ENCODE measurements at places on chromosomes 6 and 20.

DNA sequence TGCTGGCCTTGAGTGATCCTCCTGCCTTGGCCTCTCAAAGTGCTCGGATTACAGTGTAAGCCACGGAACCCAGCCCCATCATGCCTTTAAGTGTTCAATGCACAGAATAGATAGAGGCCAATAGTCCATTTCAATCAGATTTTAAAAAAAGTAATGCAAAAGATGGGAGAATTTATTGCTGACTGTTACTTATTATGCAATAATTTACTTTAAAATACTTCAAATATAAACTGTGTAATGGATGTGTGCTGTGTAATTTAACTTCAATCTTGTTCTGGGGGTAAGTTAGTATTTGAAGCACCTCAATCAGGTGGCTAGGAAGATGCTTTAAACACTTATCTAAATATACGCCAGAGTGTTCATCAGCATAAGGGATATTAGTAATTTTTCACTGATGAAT, 51.7 kb upstream of the BCLAF1 start:
- DNase-seq, result no peak

DNA sequence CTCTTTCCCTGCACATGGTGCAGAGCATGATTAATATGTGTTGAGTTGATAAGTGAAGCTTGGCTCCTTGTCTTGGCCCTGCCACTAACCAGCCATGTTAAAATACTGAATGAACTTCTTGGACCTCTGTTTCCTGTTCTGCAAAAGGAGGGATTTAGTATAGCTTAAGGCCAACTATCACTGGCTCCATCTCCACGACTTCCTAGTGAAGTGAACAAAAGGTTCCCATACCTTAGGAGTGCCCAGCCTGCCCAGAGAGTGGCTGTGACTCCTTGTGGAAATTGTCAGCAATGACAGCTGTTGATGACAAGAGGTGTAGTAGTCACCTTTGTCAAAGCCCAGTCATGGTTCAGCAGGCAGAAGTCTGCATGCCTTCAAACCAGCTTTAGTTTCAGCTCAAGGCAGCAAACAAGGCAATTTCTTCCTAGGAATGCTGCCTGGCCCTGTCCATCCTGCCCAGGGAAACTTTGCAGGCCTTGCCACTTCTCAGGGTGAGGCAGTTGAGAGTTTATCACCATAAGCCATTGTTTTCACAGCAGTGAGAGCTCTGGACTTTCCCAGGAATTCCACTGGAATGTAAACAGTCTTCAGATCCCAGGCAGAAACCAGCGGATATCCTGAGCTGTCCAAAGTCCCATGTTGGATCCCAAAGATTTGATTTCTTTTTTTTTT, 169.7 kb upstream of the TNFAIP3 start:
- DNase-seq, result no peak

DNA sequence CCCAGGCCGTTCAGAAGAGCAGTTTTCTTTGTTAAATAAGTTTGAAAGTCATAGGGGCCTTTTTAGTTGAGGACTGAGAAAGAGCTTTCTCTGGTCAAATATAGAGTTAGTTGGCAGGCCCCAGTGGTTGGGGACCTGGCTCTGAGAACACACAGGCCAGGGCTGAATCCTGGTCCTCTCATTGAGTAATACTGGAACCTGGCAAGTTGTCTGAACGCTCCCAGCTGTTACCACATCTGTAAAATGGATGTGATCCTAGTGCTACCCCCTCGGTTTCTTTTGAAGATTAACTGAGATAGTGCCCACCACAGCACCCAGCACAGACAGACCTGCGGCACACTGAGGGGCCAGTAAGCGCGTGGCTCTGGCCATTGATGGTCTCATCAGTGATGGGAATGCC, 215.5 kb downstream of the ZDHHC14 start:
- DNase-seq, result no peak

DNA sequence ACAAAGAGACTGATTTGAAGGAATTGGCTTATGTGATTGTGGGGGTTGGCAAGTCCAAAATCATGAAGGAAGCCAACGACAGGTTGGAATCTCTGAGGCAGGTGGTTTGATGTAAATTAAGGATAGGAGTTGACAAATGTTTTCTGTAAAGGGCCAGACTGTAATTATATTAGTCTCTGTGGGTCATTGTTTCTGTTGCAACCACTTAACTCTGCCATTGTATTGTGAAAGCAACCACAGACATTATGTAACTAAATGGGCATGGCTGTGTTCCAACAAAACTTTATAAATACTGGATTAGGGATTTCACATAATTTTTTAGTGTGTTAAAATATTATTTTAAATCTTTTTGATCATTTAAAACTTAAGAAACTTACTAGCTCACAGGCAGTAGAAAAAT, 199.2 kb upstream of the MYLIP start:
- no peak for DNase-seq

DNA sequence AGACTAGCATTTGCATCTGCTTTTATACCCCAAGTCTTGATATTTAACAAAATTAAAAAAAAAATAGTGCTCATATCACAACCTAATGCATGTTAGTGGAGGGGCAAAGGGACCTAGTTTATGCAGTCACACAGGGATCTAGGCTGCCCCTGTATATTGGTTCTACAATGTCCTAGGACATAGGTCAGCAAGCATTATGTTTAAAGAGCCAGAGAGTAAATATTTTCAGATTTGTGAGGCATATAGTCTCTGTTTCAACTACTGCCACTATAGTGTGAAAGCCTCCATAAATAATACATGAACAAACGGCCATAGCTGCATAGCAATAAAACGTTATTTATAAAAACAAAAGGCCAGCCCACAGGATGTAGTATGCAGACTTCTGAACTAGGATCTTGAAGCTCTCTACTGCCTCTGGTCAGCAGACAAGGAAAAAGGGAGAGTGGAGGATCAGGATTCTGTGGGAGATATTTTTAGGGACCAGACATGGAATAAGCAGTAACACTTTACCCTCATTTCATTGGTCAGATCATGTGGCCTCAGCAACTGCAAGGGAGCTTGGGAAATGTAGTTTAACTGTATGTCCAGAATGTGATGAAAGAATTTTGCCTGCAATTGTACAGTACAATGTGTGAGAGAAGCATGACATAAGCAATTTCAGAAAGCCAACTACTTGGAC, 414.2 kb upstream of the SPTLC3 start:
- DNase-seq, result no peak

GRCh38 chr6:48613231-48613949, 502.4 kb upstream of the PTCHD4 start:
- DNase-seq, result no peak

DNA sequence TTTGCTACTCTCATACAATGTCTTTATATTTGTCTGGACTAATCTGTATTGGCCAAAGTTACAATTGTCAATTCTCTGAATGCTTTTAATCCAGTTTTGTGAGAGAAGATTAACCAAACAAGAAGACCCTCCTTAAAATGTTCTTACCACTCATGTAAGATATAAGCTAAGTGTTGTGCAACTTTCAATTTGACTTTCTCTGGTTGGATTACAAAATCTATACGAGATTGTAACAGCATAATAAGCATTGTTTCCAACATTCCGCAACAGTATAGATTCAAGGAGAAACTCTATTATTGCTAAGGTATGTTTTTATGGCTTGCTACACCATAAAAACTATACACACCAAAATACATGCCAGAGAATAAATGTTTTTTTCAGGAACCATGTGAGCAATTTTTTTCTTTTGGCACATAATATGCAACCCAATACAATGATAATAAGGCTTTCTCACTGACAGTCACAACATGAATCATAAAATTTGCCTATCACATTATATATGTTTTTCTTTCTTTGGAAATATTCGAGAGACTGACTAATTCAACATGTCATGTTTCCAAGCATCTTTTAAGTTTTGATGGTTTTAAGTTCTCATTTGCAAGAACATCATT, 12.2 kb upstream of the TRPC4AP start:
- DNase-seq, result no peak

- DNase-seq, result no peak
These were observed 291.6 kb upstream of the ECI2 start for GRCh38 chr6:4426968-4427367.

- DNase-seq, result no peak
These were observed 417 bp downstream of the NFATC2 start for GRCh38 chr20:51542033-51542570.

DNA sequence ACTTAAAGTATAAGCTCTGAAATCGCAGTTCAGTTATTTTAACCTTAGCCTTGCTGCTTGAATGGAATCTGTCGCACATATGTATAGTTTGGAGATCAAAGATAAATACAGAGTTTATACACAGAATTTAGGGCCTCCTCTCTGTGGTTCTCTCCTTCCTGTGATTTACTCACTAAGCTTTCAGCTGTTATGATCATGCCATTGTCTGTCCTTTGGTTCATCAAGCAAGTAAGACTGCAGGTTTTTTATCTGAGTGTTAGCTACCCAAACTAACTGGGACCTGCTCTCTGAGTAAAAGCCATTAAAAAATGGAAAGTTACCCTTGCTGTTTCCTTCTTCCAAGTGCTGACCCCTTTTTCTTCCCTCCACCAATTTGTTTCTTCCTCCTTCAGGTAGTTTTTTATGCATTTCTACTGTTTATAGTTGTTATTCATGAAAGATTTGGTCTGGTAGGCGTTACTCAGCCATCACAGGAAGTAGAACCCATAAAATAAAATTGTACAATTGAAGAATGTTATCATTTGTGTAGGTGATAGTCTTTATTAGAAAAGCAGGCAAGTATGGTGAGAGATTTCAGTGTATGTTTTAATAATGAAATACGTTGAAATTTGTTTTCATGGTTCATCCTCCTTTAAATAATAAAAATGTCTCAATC, 33.7 kb upstream of the SUMO4 start:
- no peak for DNase-seq

DNA sequence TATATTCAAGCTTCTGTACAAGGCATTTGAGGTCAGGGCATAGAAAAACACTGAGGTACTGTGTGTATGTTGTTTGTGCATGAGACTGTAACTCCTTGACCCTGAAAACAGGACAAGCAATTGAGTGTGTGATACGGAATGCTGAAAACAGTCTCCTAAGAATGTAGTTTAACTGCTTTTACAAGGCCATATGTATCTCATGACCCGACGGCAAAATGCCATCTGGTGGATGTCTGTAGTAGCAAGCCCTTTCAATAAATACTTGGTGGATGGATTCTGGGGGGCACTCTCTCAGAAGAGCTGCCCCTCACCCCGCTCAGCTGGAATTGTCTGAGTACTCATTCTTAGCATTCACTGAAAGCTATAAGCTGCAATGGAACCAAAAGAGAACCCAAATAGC, 69.3 kb upstream of the EYS start:
- DNase-seq, result no peak

GRCh38 chr20:31685853-31686643, 36.6 kb downstream of the BCL2L1 start:
- DNase-seq, result no peak

DNA sequence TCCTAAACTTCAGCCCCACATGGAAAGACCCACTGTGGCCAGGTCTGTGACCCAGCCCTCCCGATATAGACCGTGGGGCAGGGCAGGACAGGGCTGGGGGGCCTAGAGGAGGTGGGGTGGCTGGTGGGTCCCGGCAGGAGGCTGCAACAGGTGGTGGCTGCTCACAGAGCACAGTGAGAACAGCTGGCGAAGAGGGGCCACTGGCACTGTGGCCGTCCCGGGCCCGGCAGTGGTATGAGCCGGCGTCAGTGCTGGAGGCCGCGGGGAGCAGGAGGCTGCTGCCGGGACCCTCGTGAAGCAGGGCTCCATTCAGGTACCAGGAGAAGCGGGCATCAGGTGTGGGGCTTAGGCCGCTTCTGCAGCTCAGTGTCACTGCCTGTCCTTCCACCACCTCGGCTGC, 13.4 kb downstream of the SIGLEC1 start:
- no peak for DNase-seq

DNA sequence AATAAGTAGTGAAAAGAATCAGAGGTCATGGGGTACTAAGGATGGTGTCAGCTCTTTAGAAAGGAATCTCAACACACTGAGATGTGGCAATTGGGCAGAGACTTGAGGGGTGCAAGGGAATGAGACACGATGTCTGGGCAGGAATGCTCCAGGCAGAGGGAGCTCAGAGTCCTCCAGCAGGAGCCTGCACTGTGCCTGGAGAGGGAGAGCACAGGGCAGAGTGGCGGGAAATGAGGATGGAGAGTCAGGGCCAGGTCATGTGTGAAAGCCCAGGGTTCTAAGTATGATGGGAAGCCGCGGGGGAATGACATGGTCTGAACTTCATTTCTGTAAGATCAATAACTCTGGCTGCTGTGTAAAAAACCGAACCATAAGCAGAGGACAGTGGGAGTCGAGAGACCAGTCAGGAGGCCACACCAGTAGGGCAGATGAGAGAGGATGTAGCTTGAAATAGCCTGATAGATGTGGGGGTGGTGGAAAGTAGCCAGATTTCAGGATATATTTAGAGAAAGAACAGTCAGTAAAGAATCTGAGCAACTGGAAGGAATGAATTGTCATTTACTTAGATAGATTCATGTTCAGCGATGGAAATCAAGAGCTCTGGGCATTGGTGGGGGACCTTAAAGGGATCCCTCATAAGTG, 133.4 kb upstream of the DTNBP1 start:
- no peak for DNase-seq

DNA sequence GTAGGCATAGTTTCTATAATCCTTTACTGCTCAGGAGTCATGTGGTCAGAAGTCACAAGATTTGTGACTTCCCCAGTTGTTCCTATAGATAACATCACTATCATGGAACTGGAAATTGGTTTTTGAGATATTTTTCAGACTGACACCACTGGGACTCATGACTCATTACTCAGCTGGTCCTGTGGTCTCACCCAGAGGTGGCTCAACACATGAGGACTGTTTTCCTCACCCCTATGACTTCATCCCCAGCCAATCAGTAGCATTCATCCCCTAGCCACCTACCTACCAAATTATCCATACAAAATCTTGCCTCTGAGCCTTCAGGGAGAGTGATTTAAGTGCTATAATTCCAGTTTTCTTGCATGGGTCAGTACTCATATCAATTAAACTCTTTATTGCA, 1217.7 kb downstream of the EPHA7 start:
- DNase-seq, result no peak

DNA sequence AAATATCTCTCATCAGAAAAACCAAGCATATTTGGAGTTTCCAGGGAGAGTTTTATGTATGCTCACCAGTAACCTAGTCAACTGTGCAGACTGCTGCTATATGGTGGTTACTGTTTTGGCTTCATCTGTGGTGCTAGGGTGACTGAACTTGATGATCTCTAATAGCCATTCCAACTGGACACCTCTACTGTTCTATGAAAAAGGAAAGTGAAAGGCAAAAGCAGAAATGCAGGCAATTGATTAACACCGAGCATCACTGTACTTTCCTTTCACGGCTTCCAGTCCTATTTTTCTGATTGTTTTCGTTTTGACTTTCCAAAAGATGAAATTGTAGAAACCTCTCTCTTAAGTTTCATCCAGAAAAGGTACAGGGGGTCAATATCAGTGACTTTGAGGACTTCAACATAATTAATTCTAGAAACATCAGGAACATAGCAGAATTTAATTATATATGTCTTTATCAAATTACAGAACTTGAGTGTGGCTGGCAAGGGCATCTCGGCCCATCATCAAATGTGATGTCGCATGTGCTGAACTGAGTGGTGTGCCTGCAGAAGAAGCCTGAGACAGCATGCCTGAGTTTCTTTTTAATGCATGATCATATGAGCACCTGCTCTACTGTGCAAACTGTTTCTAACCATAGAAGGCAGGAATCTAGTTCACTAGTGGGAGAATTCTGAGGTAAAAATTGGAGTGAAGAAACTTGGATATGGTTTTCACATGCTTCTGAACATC, 464.3 kb upstream of the FLRT3 start:
- DNase-seq, result no peak

Measured in GM12864 (cell line).